ENCODE measurements at places on chromosomes 4 and X. TPM values are rescaled to one million over a fixed set of nuclear protein-coding genes. Genes with fewer than 3 reads are reported as not detected.
A peak's percentile ranks its signal among the peaks of the same experiment; 100 is the strongest.

DNA sequence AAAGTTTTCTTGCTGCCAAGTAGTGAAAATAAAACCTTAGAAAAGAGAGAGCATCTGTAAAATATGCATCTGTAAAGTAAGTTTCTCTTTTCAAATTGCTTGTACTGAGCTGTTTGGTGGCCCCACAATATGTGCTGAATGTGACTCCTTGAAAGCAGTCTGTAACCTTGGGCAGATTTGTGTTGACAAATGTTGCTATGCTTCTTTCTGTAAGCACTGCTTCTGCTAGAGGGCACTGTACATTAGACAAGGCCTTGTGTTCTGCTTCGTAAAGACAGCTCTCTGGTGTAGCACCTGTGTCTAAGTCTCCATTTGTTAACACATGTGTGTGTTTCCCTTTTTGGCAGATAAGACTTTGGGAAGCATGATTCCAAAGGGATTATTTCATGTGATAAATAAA, 56.6 kb upstream of the NRK start:
- no peaks in the 10 kb centered on the region for H3K36me3 ChIP-seq
- peak; percentile 0 for DNase-seq
- H3K27me3 ChIP-seq: no peaks in the 10 kb centered on the region
- H3K27ac ChIP-seq: no peak overlapping the region

The GCNA gene
- 0.66 TPM for total RNA-seq

The MAGED4 gene
- 35.0 TPM for total RNA-seq

The GAK gene
- total RNA-seq: 28.0 TPM

DNA sequence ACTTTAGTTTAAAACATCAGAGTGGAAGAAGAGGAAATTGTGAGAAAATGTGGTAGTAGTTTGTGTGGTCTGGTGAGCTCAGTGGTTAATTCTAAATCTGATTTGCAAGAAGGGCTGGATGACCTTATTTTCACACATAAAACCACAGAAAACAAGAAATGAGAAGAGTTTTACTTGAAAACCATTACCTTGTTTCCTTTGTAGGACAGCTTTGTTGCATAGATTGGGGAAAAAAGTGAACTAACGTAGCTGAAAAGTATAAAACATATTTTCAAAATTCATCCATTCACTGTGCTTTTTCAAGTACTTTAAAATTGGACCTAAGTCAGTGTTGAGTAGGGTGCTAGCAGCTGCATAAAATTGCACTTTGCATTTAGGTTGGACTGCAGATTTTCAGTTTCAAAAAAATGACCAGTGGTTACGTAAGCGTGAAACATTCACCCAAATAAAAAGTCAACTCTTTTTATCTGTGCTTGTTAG, 211.3 kb downstream of the ARHGAP10 start:
- no peaks in the 10 kb centered on the region for H3K36me3 ChIP-seq
- DNase-seq: no peak
- H3K27ac ChIP-seq: no peak overlapping the region
- H3K27me3 ChIP-seq: no peaks in the 10 kb centered on the region
- no peak overlapping the region for H3K4me3 ChIP-seq

- peak overlapping the region; percentile 37 for H3K4me3 ChIP-seq
- H3K27ac ChIP-seq: peak overlapping the region; percentile 81
- peaks cover 7% of the 10 kb centered on the region for H3K36me3 ChIP-seq
- DNase-seq: no peak
Measured at GRCh38 chrX:154013614-154014360, 5.9 kb downstream of the IRAK1 start.

The EVC2 gene
- total RNA-seq: not detected

The BTK gene
- total RNA-seq: not detected

DNA sequence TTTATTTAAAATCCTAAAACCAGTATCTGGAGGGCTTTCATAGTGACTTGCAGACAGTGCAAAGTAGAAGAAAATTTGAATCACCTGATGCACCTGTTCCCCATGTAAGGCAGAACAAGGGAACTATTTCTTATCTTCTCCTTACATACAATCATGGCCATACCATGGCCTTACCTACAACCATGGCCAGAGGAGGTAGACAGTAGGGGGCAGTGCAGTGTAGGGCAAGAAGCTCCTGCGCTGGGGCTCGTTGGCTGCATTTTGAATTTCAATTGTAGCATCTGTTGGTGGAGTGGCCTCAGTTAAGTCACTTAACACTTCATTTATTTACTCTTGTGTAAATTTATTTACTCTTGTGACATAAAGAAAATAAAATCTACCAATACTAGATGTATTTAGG, 33.0 kb downstream of the GALNTL6 start:
- H3K4me1 ChIP-seq: no peaks in the 10 kb centered on the region
- no peak overlapping the region for H3K4me3 ChIP-seq
- peak; percentile 31 for DNase-seq
- no peaks in the 10 kb centered on the region for H3K27me3 ChIP-seq

DNA sequence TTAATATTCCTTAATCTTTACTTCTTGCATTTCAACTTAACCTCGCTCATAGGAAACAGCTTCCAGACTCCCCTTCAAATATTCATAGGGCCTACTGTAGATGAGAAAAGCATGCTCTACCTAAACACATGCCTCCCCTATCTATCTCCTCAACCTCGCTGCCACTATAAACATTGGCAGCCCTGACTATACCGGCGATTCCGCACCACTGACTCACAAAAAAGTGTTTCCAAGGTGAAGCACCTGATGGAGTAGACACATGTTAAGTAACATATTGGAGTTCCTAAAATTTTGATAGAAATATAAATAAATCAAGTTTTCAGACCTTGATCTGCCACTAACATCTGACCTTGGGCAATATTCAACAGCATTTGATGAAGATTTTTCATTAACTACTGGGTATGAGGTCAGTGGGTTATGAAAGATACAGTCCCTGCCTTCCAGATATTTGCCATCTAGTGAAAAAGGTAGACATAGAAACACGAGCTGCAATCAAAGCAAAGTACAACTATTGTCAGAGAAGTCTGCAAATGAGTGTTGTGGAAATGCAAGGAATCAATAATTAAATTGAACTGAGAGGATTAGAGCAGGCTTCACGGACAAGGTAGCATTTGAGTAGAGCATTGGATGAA, 184.2 kb downstream of the MAML3 start:
- H3K27ac ChIP-seq: no peak overlapping the region
- H3K36me3 ChIP-seq: no peaks in the 10 kb centered on the region
- no peak overlapping the region for H3K4me3 ChIP-seq
- H3K4me1 ChIP-seq: no peaks in the 10 kb centered on the region

- no peak overlapping the region for H3K4me3 ChIP-seq
- no peak overlapping the region for H3K27ac ChIP-seq
- H3K27me3 ChIP-seq: no peaks in the 10 kb centered on the region
- no peak for DNase-seq
- H3K36me3 ChIP-seq: no peaks in the 10 kb centered on the region
- H3K4me1 ChIP-seq: peaks cover 7% of the 10 kb centered on the region
Measured at GRCh38 chrX:41241962-41242361, 92.0 kb upstream of the DDX3X start.

DNA sequence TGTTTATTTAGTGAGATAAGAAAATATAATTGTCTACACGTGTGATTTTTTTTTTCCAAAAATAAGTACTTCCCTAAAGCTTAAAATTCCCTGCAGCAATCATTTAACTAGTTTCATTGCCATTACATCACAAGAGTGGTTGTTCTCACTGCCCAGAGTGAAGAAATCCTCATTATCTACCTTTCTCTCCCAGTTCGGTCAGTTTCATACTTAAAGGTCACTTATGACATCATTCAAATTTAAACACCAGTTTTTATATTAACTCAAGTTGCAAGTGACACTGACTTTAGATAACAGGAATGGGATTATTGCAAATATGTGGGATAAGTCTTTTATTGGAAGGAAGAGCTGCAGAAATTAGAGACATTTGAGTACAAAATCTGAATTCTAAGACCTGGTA, 1699.8 kb upstream of the IGFBP7 start:
- no peaks in the 10 kb centered on the region for H3K4me1 ChIP-seq
- H3K4me3 ChIP-seq: no peak overlapping the region
- H3K27ac ChIP-seq: no peak overlapping the region
- no peaks in the 10 kb centered on the region for H3K36me3 ChIP-seq
- DNase-seq: no peak

DNA sequence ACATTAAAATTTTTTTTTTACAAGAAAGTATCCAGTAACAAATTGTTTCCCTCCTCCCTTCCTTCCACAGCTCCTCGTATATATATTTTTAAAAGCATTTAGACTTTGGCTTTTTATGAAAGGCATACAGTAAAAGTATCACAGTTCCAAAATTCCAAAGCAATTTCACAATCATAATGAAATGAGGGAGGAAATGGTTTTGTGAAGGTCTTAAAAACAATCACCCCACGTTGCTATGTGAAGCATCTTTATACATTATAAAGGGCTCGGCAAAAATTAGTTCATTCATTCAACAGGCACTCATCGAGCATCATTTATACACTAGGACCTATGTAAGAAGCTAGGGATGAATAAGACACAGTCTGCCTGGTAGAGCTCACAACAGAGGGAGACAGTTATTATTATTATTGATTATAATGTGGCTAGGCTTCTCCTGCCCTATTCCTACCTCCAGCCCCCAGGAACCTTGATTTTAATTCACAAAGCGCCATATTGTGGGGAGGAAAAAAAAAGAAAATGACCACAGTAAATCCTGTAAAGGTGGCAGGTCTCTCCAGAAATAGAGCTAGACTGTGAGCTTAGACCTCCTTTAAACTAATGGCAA, 239.9 kb downstream of the MAML3 start:
- H3K4me1 ChIP-seq: peaks cover 36% of the 10 kb centered on the region
- no peak overlapping the region for H3K4me3 ChIP-seq
- H3K27ac ChIP-seq: no peak overlapping the region
- no peaks in the 10 kb centered on the region for H3K27me3 ChIP-seq
- DNase-seq: no peak

The SHROOM4 gene
- 0.15 TPM for total RNA-seq

DNA sequence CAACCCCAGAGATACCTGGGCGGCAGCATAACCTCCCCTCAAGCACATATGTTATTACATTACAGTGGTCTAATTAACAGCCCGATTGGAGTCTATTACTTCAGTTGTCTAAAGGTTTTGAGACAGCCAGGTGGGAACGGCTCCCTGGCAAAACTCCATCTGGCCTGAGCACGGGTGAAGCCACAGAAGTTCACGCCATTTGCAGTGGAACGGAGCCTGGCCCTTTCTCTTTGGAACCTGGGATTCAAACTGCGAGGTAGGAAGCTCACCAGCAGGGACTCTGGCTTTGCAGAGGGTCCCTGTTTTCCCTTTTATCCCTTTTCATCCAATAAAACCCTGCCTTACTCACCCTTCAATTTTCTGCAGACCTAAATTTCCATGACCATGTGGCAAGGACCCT, 45.9 kb upstream of the NEIL3 start:
- no peaks in the 10 kb centered on the region for H3K36me3 ChIP-seq
- H3K27me3 ChIP-seq: no peaks in the 10 kb centered on the region
- no peak for DNase-seq
- H3K4me3 ChIP-seq: no peak overlapping the region

DNA sequence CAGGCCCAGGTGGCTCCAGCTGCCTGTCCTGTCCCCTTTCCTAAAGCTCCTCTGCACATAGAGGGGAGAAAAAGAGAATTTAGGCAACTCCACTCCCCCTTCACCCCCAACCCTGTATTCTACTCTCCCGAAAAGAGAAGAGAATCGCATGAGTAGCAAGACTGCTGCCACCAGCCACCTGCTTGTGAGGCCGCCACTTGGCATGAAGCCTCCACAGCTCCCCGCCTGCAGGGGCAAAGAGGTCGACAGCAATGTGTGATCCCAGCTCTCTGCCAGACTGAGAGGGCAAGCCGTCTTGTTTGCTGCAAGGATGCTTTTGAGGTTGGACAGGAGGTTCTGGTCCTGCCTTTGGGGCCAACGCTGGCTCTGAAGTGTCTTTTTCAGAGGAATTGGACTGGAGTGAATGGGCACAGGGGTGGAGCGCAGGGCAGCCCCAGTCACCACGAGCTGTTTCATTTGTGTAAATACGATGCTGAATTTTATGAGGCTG, 77.1 kb downstream of the STARD8 start:
- DNase-seq: no peak
- no peaks in the 10 kb centered on the region for H3K4me1 ChIP-seq
- no peak overlapping the region for H3K27ac ChIP-seq
- no peaks in the 10 kb centered on the region for H3K27me3 ChIP-seq

The SLC6A14 gene
- total RNA-seq: 43.2 TPM

DNA sequence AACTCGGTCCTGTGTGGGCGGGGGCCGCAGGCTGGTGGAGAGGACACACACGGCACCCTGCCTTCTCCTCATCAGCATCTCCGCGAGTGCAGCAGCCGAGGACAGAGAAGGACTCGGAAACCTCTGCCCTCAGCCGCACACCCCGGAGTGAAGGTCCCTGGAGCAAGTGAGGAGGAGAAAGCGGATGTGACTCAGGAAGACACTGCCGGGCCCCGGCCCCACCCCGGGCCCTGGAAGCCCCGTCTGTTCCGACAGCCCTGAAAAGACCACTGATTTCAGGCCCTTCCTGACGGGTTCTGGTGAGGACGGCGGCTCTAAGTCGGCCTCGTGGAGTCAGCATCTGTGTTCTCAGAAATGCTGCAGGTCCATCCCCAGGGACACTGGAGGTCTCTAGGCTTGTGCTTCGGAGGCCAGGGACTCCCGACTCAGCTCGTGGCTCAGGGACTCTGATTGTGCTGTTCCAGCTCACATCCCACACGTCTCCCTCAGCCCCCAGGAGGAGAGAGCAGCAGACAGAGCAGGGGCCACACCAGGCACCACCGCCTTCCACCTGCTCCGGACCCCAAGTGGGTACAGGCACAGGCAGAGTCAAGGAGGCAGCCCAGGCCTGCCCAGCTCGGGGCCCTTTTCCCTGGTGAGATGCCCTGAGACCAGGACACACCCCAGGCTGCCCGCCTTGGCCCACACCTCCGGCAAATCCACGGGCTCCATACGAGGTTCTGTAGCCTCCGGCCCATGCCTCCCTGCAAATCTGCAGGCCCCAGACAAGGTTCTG, 134.5 kb upstream of the NKX1-1 start:
- no peak for DNase-seq
- peaks cover 7% of the 10 kb centered on the region for H3K4me1 ChIP-seq
- no peak overlapping the region for H3K4me3 ChIP-seq
- H3K36me3 ChIP-seq: no peaks in the 10 kb centered on the region
- H3K27me3 ChIP-seq: peaks cover 48% of the 10 kb centered on the region
